ENCODE measurements at places on chromosomes 5 and 9.

- DNase-seq, result no peak
Observed at GRCh38 chr9:110427497-110428104, 89.9 kb upstream of the TXNDC8 start.

DNA sequence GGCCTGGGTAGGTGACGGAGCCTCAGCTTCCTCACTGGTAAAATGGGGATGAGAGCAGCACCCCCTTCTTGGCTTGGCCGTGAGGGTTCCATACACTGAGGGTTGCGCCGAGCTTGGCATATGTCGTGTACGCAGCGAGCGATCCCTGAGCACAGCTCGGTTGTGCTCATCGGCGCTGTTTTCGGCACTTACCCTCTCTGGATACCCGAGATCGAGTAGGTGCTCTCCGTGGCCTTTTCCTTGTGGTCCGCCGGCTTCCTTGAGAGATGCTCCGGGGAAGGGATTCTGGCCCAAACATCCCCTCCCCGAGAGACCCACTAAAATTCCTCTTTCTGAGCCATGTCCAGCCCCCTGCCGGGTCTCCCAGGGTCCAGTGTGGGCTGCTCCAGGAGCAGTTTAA, 40.0 kb upstream of the HMCN2 start:
- DNase-seq, result no peak

- no peak for DNase-seq
Observed at GRCh38 chr5:175840050-175840841, 31.1 kb upstream of the CPLX2 start.

GRCh38 chr5:159913501-159913900, 2.8 kb upstream of the ADRA1B start:
- DNase-seq, result no peak

- no peak for DNase-seq
Observed at GRCh38 chr9:19533373-19533772, 124.6 kb downstream of the ACER2 start.

- DNase-seq, result no peak
Observed at GRCh38 chr5:89847743-89848142, 561.8 kb downstream of the CETN3 start.

- no peak for DNase-seq
Observed at GRCh38 chr9:114143234-114143633, 12.1 kb upstream of the COL27A1 start.

GRCh38 chr5:151244206-151244605, 8.8 kb upstream of the GM2A start:
- DNase-seq, result no peak

GRCh38 chr9:92962846-92963245, 15.5 kb downstream of the FGD3 start:
- DNase-seq, result no peak

GRCh38 chr5:172319708-172320441, 36.3 kb upstream of the UBTD2 start:
- no peak for DNase-seq

DNA sequence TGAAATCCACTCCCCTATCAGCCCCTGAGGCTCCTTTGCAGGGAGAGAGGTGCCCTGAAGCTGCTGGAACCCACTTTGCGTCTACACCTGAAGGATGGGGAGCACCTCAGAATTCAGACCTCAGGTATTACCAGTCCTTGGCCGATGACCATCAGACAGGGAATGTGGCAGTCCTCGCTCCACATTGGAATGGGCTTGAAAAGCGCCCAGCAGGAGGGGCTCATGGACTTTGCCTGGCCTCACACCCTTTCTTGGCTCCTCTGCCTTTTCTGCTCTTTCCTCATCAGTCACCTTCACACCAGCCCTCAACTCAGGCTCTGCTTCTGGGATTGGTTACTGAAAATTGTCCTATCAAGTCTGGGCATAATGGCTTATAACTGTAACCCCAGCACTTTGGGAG, 83.9 kb downstream of the BARX1 start:
- DNase-seq, result no peak

DNA sequence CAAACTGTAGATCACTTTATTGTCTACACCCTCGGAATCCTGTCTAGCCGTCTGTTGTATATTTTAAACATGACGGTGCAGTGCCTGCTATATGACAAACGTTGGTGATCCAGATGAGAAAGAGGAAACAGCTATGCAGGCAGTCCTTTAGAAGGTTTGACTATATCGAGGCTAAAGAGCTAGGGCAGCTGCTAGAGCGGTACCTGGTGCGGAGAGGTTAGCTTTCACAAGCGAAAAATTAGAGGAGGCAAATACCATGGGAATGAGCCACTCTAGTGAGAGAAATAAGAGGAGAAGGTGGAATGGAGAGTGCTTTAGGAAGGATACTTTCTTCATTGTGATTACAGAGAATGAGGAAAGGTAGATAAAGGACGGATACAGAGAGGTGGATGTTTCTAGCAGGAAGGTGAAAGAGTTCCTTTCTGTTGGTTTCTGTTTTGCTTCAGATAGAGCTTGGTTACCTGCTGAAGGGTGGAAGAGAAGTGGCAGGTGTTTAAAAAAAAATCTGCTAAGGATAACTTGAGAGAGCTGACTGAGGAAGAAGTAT, 959 bp upstream of the FBXL17 start:
- no peak for DNase-seq

DNA sequence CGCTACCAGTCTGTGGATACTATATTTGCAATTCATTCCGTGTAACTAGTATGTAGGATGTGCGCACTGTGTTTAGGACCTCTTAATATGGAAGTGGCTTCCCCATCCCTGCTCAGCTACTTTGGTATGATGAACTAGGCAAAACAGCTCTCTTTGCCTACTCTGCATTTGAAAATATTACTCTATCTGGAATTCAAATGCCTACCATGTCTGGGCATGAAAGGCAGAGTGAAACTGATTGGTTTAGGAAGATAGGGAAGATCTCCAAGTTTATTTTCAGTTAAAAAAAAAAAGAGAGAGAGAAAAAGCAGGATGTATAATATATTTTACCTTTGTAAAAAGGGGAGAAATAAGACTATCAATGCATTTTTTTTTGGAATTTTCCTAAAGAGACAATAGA, 74.1 kb upstream of the ELL2 start:
- no peak for DNase-seq

DNA sequence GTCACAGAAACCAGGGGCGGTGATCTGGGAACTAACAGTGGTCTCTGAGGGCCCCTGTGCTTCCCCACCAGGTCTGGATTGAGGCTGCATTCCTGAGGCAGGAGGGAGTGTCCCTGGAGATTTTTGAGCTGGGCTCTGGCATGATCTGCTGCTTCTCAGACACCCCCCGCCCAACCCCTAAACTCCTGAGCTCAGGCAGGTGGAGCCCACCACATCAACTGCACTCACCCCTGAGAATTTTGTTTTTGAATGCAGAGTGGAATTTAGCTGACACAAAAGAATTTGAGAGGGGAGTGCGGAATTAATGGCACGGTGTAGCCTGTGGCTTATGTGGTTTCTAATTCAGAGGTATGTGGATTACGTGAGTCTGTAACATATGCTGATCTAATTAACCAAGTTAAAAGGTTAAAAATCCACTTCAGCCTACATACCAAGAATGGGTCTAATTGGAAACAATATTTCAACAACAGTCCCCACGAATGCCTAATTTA, 23.9 kb upstream of the CTSL start:
- no peak for DNase-seq

DNA sequence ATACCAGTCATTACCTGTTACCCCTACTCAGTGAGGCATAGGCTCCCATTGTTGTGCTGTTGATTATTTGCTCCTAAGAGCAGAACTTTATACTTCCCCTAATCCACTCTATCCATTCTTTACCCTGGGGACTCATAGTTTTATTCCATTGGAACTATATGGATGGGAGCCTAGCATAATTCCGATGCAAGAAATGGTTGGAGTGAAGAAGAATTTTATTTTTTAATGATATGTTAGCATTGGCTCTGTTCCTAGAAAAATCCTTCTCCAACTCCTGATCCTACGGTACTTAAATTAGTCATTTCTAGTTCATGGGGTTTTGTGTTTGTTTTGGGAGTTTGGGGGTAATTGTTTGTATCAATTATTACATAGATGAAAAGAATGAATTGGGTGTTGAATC, 191.5 kb downstream of the GOLPH3 start:
- DNase-seq, result no peak

- no peak for DNase-seq
Observed at GRCh38 chr5:64341340-64341739, 164.5 kb upstream of the RGS7BP start.

GRCh38 chr9:84277646-84278045, 62.9 kb downstream of the SLC28A3 start:
- DNase-seq, result no peak

- DNase-seq, result no peak
Observed at GRCh38 chr9:2012347-2012746, 2.8 kb upstream of the SMARCA2 start.

GRCh38 chr9:78857373-78858225, 560.7 kb downstream of the PSAT1 start:
- no peak for DNase-seq

DNA sequence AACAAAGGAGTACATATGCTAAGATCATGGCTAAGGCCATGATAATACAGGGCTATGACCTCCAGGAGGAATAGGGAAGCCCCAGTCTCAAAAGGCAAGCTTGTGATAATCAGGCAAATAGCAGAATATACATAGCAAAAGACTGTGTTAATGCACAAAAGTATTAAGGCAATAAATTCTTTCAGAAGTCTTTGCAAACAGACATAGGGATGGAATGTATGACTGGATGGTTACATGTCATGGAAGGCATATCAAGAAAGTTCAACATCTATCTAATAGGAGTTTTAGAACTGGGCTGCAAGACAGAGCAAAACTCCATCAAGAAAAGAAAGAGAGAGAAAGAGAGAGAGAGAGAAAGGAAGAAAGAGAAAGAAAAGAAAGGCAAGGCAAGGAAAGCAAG, 264.5 kb upstream of the CDH6 start:
- no peak for DNase-seq

- no peak for DNase-seq
Observed at GRCh38 chr5:56861893-56862485, 46.6 kb downstream of the MAP3K1 start.

GRCh38 chr9:83238871-83239640, 176.1 kb upstream of the RASEF start:
- DNase-seq, result no peak

DNA sequence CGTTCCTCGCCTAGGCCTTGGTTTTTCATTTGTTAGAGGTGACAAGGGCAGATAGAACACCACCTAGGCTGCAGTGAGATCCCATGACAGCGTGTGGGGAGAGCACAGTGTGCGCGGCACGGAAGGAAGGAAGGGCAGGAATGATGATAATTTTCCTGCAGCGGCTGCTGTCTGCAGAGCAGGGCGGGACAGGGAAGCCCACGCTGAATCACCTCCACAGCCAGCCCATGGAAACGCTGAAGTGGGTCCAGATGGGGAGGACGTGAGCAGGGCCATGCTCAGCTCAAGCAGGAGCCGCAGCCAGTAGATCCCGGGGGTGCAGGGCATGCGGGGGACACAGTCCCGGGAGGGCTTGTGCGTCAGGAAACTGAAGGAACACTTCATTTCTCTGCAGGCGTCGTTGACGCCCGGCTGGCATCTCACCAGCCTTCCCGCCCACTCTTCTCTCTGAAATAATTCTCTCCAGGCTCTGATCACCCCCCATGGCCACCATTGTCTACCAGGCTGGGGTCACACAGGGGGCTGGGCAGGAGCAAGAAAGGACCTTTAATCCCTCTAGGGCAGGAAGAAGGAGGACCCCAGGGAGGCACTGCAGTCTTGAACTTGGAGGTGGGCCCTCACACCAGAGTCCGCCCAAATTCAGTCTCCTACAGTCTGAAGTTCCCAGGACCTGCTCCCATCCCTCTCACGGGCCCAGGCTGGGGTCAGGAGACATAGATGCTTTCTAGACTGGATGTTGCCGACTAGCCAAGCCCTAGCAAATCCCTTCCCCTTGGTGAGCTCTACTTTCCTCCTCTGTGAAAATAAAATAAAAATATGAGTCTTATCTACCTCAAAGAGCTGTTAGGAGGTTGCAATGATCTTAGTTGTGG, 20.9 kb upstream of the SYNPO start:
- no peak for DNase-seq

Data from substantia nigra (tissue), 51 donors.